Spinal cord (tissue), 10 donors: ENCODE measurements at places on chromosomes 2 and 18. TPM values are rescaled to one million over a fixed set of nuclear protein-coding genes. Genes with fewer than 3 reads are reported as not detected.

The FAM124B gene
- 6.7 TPM for polyA plus RNA-seq

GRCh38 chr2:27095745-27096651, 9.4 kb downstream of the KHK start:
- H3K27me3 ChIP-seq = no peaks in the 10 kb centered on the region
- H3K36me3 ChIP-seq = peaks cover 33% of the 10 kb centered on the region
- peak overlapping the region; percentile 31 for H3K4me3 ChIP-seq
- DNase-seq = no peak
- H3K4me1 ChIP-seq = peaks cover 18% of the 10 kb centered on the region

The CAPN14 gene
- polyA plus RNA-seq = 0.63 TPM

- H3K4me3 ChIP-seq = no peak overlapping the region
- no peaks in the 10 kb centered on the region for H3K27me3 ChIP-seq
- H3K4me1 ChIP-seq = peaks cover 48% of the 10 kb centered on the region
- no peak overlapping the region for H3K27ac ChIP-seq
- peaks cover 20% of the 10 kb centered on the region for H3K36me3 ChIP-seq
Measured at GRCh38 chr18:76978616-76979015, 154.0 kb downstream of the MBP start.

DNA sequence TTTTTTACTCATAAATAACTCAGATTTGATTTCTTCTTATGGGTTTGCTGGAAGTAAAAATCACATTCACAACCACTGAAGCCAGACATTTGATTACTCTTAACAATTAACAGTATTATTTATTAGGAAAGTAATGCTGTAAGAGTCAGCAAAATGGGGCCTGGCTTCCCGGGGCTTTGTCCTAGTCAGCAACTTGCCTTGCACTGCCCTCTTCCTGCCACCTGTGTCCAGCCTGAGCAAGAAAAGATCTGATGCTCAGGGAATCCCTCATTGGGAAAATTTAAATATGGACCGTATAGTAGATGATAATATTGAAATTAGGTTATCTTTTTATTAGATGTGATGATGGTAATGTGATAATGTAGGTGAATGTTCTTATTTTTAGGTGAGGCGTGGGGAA, 30.8 kb upstream of the ACYP2 start:
- H3K27me3 ChIP-seq = no peaks in the 10 kb centered on the region
- H3K27ac ChIP-seq = no peak overlapping the region
- DNase-seq = peak; percentile 42

The CEP192 gene
- 25.7 TPM for polyA plus RNA-seq

DNA sequence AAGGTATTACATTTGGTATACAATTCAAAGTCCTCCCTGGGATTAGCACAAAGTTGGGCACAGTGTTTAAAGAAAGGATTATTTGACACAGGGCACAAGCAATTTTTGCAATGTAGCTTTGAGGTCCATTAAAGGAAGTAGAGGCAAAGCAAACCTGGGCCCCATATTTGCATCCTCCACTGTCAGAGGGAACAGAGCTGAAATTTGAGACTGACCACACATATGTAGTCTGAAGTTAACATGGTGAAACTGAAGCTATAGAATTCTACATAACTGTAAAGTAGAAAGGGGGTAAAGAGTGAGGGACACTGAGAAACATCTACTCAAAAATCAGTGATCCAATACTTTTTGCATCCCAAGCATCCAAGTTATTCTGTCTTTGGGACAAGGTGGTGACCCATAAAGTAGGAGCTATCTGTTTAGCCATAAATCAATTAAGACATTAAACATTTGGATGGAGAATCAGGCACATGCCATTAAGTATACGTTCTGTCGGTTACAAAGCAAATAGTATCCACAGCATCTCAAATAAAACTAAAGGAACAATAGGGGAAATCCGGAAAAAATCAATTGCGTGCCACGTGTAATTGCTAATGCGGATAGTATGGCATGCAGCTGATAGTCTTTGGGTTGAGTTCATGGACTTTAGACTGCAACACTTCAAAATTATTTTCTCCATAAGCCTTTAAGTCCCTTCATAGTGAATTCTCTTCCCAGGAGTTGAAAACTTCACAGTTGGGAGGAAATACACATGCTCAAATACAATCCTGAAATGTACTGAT, 72.6 kb downstream of the PLEKHM3 start:
- no peaks in the 10 kb centered on the region for H3K4me1 ChIP-seq
- H3K27me3 ChIP-seq = no peaks in the 10 kb centered on the region
- H3K4me3 ChIP-seq = no peak overlapping the region
- DNase-seq = no peak
- H3K36me3 ChIP-seq = no peaks in the 10 kb centered on the region

DNA sequence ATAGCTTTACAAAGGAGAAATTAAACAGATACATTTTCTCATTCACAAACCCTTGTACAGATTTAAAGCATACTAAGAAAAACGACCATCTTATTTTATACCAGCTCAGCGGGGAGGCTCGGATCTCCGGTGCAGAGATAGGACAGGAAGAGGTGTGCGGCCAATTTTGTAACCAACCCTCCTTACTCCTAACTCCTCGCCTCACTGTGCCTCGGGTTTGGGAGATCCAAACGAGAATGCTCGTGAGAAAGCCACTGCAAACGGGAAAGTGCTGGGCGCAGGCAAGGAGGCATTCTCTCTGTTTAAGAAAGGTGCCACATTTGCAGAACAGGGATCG, 1.2 kb downstream of the KDSR start:
- peaks cover 9% of the 10 kb centered on the region for H3K36me3 ChIP-seq
- H3K4me1 ChIP-seq = peaks cover 13% of the 10 kb centered on the region
- H3K27ac ChIP-seq = peak overlapping the region; percentile 7
- peak; percentile 15 for DNase-seq
- H3K4me3 ChIP-seq = peak overlapping the region; percentile 73

DNA sequence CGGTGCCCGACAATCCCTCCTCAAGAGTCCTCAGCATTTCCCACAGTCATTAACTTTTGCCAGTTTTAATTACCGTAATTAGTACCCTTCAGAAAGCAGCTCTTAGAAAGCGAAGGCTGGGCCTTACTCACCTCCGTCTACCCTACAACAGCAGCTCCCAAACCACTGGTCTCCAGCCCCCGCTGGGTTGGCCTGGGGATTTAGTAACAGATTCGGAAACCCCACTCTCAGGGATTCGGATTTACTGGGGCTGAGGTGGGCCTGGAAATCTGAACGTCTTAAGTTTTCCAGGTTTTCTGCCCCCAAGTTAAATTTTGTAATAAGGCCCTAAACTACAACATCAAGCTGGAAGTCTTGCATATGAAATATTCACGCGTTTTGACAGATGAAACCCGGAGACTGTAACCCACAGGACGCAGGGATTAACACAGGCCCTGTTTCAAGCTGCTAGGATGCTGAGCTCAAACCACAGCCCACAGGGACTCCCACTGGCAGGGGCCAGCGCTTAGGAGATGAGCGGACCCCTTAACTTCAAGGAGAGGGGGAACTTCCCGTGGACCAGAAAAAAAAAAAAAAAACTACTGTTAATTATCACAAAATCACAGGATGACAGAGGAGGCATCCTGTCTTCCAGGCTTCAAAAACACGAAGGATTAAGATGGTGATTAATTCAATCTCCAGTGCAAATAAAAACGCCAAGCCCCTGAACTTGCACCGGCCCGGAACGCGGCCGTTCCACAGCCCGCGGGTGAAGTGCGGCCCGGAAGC, 985 bp downstream of the ILKAP start:
- DNase-seq = no peak
- peaks cover 24% of the 10 kb centered on the region for H3K4me1 ChIP-seq
- H3K27ac ChIP-seq = peak overlapping the region; percentile 37

The RAB17 gene
- 2.7 TPM for polyA plus RNA-seq

DNA sequence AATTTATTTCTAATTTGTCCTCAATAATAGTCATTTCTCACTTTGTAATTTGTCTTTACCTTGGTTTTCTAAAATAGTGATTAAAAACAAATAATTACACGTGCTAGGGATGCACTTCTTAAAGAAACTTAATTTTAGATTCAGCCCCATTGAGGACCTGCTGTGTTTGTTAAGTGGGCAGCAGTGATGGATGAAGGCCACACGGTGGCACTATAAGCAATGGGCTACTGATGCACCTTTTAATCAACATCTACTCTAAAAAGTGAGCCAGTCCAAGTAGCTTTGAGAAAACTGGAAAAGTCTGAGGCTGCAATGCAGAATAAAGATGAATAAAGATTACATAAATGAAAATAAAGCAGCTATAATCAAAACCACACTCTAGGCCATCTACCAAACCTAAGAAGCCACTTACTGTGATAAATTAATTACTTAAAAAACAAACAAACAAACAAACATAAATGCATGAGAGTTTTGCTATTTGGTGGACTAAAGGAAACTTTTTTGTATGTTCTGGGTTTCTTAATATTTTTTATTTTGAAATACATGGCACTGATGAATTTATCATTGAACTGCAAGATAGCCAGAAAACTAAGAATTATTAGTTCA, 89.3 kb downstream of the PDE11A start:
- no peaks in the 10 kb centered on the region for H3K4me1 ChIP-seq
- no peaks in the 10 kb centered on the region for H3K27me3 ChIP-seq
- no peak for DNase-seq

DNA sequence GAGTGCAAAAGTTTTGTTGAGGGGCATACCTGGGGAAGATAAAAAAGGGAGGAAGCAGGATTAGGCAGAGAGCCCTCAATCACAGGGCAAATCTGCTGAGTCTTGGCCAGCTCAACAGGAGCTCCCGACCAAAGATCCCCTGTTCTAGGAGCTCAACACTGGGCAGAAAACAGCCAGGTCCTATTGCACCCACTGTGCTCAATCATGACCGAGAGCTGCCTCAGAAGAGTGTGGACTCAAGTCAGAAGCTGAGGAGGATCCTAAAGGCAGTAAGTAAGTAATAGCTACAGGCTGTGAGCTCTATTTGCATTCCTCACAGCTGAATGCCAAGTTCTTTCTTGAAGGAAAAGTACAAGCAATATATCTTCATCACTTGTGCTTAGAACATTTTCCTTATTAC, 334.4 kb upstream of the NRP2 start:
- no peak overlapping the region for H3K4me3 ChIP-seq
- H3K4me1 ChIP-seq = peaks cover 3% of the 10 kb centered on the region
- no peaks in the 10 kb centered on the region for H3K36me3 ChIP-seq
- no peaks in the 10 kb centered on the region for H3K27me3 ChIP-seq

The SAG gene
- 0.48 TPM for polyA plus RNA-seq

- no peak for DNase-seq
- H3K4me3 ChIP-seq = no peak overlapping the region
- no peaks in the 10 kb centered on the region for H3K27me3 ChIP-seq
- H3K4me1 ChIP-seq = no peaks in the 10 kb centered on the region
- no peak overlapping the region for H3K27ac ChIP-seq
Measured at GRCh38 chr18:62505669-62506494, 16.9 kb upstream of the ZCCHC2 start.

GRCh38 chr2:21561965-21562364, 438.2 kb downstream of the TDRD15 start:
- no peak overlapping the region for H3K27ac ChIP-seq
- H3K4me3 ChIP-seq = no peak overlapping the region
- no peaks in the 10 kb centered on the region for H3K36me3 ChIP-seq

DNA sequence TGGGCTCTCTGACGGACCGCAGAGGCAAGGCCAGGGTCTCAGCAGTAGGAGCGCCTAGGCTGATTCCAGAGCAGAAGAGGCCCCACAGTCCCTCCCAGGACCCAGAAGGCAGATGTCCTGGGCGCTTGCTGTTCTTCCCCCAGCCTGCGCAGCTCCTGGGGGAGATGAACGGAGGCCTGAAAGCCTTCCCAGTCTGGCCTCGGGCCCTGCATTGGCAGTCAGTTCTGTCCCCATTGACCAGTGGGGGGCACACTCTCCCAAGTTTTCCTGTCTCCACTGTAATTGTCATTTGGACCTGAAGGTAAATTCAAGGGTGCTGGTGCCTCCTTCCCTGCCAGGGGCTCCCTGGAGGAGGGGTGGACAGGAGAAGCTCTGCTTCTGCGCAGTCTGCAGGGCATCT, 345.7 kb downstream of the CYP26B1 start:
- no peak overlapping the region for H3K4me3 ChIP-seq
- H3K36me3 ChIP-seq = no peaks in the 10 kb centered on the region
- no peaks in the 10 kb centered on the region for H3K27me3 ChIP-seq
- peaks cover 8% of the 10 kb centered on the region for H3K4me1 ChIP-seq
- peak; percentile 55 for DNase-seq
- H3K27ac ChIP-seq = no peak overlapping the region

GRCh38 chr2:168432565-168433186, 23.4 kb upstream of the CERS6 start:
- no peaks in the 10 kb centered on the region for H3K27me3 ChIP-seq
- H3K4me1 ChIP-seq = no peaks in the 10 kb centered on the region
- H3K4me3 ChIP-seq = no peak overlapping the region
- H3K36me3 ChIP-seq = no peaks in the 10 kb centered on the region

The SERPINB11 gene
- not detected for polyA plus RNA-seq

The NT5C1B gene
- 0.27 TPM for polyA plus RNA-seq
